ENCODE measurements at places on chromosomes 3 and 15.

DNA sequence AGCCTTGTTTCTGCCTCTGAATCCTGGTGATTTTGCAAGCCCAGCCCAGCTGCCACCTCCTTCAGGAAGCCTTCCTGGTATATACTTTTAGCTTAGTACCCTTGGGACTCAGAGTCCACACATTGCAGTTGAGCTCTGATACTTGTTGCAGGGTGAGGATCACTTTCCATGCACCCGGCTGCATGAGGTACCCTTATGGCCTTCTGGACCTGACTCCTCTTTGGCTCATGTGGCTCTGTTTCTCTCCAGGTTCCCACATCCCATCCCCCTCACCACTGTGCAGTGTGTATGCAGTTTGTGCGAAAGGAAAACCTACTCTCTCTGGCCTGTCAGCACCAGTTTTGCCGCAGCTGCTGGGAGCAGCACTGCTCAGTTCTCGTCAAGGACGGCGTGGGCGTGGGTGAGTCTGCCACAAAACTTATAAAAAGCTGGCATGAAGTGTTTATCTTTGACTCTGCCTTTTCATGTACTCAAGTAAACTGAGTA is 23.1 kb upstream of the P4HTM start:
- no peak for DNase-seq

DNA sequence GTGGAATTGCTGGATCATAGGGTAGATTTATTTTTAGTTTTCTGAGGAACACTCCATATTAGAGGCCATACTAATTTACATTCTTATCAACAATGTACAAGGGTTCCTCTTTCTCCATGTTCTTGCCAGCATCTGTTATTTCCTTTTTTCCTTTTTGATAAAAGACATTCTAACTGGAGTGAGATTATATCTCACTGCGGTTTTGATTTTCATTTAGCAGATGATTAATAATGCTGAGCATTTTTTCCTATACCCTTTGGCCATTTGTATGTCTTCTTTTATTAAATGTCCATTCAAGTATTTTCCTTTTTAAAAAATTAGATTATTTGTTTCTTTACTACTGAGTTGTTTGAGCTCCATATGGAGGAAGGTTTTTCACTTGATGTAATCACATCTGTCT is 1189.5 kb downstream of the ZPLD1 start:
- no peak for DNase-seq

- no peak for DNase-seq
Measured at GRCh38 chr3:12986986-12987385, 86.2 kb downstream of the IQSEC1 start.

GRCh38 chr3:123444744-123445143 is 4.1 kb downstream of the ADCY5 start:
- no peak for DNase-seq

DNA sequence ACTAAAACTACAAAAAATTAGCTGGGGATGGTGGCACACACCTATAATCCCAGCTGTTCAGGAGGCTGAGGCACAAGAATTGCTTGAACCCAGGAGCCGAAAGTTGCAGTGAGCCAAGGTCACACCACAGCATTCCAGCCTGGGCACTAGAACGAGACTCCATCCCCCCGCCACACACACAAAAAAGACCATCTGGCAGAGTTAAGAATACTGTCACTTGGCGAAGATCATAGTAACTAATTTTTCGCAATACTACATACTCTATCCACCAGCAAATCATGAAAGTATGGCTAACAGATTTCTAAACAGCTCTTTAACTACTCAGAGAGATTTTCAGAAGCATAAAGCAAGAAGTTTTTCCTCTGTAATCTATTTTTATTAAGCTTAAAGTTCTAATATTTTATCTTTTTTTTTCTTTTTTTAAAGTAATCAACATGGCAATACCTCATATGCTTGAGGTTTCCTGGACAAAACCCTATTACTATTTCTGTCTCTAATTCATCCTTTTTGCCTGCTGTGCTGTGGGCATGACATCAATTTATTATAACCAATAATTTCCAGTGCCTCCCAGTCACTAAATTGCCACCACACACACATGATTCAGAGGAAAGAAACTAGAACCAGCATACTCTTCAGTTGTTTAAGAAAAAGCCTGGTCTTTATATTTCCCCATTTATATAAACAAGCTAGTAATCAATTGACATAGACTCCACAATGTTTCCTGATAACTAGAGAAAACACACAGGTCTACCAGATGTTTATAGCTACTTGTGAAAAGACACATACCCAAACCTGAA is 46.9 kb downstream of the CHSY1 start:
- DNase-seq, result no peak

GRCh38 chr3:122233101-122233952 is 49.9 kb downstream of the CASR start:
- DNase-seq, result no peak

- DNase-seq, result no peak
Measured at GRCh38 chr15:56978898-56979662, 60.6 kb downstream of the TCF12 start.

DNA sequence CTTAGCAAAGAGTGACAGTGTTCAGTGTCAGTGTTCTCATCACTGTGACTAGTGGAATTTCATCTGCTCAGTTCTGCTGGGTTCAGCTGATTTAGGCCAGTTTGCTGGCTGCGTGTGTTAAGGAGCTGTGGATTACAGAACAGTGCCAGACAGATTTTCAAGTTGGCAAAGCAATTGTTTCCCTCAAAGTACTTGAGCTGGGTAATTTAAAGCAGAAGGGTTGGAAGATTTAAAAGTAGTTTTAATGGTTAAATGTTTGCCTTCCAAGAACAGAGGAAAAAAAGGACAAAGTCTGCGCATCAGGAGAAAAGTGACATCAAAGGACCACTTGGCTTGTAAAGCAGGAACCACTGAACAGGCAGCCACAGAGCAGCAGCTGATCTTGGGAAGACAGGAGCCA is 8.7 kb downstream of the ESYT3 start:
- no peak for DNase-seq

DNA sequence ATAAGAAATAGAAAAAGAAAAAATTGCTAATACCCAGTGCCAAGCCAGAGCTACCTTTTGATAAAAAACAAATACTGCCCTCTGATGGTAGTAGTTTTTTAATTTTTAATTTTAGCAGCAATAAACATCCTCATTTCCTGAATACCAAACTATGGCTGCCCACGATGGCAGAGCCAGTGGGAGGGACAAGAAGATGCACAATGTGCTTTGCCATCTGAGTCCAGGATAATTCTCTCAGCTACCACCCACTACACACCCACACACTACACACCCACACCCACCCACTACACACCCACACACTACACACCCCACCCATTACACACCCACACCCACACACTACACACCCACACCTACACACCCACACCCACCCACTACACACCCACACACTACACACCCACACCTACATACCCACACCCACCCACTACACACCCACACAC is 17.8 kb downstream of the CEP19 start:
- no peak for DNase-seq

DNA sequence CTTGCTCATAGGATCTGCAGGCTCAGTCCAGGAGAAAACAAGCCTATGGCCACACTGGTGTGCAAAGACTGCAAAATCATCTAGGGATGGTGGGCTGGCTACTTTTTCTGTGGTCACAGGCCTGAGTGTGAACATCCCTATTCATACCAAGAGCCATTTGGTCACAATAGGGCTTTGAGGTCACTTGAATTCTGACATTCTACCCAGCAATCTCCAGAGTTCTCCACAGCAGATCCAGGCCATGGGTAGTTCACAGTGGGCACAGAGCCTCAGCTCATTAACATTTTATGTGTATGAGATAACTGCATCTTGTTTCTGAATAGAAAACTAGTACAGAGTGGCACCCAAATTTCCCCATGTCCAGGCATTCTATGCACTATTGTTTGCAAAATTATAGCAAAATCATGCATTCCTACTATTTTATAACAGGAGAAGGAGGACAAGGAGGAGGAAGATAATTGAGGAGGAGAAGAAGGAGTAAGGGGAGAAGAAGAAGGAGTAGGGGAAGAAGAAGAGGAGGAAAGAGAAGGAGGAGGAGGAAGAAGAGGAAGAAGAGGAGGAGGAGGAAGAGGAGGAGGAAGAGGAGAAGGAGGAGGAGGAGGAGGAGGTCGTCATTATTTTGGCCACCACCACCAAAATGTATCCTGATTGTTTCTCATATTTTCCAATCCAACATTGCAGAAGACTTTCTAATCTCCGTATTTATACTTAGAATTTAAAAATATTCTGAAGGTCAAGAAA is 129.0 kb downstream of the SEMA6D start:
- no peak for DNase-seq

- DNase-seq, result no peak
Measured at GRCh38 chr15:65087873-65088642, 11.5 kb downstream of the KBTBD13 start.

DNA sequence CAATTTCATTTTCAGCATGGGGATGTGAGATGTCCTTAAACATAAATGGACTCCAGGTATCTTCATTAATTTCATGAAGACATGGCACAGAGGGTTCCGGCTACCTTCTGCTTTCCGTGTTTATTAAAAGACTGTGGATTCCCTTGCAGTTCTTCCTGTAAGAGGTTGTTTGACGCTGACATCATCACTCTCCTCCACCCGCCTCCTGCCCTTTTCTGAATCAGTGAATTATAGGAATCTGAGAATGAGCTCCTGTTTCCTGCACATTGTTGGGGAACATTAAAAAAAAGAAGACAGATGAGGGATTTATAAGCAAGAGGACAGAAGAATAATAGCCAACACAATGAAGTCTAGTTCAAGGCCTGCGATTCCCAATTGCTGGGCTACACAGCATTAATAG is 191.3 kb downstream of the LPP start:
- no peak for DNase-seq

GRCh38 chr15:37940876-37941275 is 6.4 kb downstream of the TMCO5A start:
- no peak for DNase-seq

DNA sequence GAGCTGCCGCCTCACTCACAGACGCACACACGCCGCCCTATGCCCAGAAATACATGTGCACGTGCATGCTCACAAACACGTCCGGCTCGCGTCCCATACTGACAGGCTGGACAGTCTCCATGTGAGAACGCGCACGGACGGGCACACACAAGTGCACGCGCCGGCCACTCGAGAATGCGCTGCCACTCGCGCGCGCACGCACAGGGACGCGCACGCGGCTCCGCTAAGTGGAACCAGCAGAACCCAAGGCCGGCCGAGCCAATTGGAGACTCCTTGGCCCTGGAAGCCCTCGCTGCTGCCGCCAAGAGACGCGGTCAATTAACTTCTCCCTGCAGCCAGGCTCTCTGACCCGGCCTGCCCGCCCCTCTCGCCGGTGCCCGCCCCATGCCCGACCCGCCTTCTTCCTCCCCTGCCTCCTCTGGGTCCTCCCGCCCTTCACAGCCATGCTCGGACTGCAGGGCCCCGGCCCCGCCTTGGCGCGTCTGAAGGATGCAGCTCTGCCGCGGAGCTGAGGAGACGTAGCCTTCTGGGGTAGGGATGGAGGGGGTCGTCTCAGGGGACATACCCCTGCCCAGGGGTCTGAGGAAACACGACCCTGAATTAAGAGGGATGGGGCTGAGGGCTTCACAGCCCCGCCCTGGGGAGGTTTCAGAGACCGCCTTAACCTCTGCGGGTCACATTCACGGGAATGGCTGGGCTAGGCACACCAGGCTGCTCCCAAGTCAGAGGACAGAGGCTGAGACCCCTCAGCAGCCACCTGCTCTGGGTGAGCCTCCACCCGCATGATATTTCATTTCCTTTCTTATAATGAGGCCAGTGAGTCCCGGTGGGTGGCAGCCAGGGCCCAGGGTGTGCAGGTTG is 15.0 kb downstream of the PTH1R start:
- DNase-seq, result no peak

GRCh38 chr3:72549761-72550581 is 298.3 kb downstream of the SHQ1 start:
- peak; percentile 22 for DNase-seq

DNA sequence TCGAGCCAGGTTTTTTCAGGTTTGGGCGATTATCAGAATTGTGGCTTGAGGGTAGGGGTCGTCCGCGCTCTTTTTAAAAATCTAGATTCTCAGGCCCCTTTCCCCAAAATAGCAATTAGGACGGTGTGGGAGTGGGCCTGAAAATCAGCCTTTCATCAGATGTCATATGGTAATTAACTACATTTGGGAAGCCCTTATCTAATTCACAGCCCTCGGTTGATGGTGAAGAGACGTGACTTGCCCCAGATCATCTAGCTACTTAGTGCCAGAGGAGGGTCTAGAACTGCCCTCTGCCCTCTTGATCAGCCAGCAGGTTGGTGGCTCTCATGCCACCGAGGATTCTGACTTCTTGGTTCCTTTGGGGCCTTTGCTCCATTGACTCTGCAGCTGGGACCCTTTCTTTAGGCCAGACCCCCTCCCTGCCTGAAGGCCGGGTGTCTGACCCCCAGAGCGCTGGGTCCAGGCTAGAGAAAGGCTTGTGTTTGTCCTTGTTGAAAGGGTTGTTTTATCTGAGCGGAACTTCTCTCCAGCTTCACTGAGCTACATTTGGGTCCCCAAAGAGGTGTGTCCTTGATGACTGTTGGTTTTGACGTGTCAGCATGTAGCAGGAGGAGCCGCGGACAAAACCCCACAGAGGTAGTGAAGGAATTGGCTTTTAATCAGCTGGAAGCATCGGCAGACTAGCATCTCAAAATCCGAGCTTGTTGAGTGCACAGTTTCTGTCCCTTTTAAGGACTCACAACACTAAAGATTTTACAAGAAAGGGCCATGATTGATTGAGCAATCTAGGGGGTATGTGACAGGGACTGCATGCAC is 857 bp downstream of the AEN start:
- peak; percentile 52 for DNase-seq

GRCh38 chr3:164539215-164539614 is 539.1 kb downstream of the SI start:
- DNase-seq, result no peak

DNA sequence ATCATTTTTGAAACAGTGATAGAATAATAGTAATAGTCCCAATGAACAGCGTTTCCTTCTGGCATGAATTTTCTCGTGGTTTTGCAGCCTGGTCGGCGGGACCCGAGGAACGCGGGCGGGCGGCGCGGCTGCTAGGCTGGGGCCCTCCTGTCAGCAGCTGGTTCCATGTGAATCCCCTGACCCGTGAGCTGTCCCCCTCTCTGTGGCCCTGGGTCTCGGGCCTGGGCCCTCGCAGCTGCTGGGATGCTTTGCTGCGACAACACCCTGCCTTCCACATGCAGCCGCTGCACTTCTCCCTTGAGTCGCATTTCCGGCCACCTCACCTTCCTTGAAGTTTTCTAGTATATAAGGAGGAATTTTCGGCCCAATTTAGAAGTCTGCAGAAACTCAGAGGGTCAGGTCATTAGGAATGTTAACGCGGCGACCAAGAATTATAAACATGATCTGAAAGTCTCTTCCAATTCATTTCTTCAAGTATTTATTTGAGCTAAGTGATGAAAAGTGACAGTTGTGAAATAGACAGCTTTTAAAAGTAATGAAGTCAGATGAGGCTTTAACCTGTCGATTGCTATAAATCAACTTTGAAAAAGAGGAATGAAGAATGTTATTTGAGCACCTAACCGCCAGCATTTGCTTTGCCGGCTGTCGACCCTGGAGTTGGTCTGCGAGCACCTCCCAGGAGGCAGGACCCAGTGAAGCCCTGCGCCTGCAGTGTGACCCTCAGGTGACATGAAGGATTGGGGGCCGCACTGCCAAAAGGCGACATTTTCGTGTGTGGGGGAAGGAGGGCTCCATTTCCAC is 27.7 kb downstream of the NR2F2 start:
- no peak for DNase-seq
